ENCODE measurements at places on chromosomes 1 and 21. TPM values are rescaled to one million over a fixed set of nuclear protein-coding genes. Genes with fewer than 3 reads are reported as not detected.

Gene TRPM2
- not detected for total RNA-seq

Gene SSBP3
- 26.5 TPM for total RNA-seq

Gene HJV
- total RNA-seq: not detected

Gene SMIM1
- 13.2 TPM for total RNA-seq

Gene CYYR1
- total RNA-seq: not detected

GRCh38 chr21:42080788-42081083, 9.6 kb downstream of the UMODL1 start:
- DNase-seq: no peak

DNA sequence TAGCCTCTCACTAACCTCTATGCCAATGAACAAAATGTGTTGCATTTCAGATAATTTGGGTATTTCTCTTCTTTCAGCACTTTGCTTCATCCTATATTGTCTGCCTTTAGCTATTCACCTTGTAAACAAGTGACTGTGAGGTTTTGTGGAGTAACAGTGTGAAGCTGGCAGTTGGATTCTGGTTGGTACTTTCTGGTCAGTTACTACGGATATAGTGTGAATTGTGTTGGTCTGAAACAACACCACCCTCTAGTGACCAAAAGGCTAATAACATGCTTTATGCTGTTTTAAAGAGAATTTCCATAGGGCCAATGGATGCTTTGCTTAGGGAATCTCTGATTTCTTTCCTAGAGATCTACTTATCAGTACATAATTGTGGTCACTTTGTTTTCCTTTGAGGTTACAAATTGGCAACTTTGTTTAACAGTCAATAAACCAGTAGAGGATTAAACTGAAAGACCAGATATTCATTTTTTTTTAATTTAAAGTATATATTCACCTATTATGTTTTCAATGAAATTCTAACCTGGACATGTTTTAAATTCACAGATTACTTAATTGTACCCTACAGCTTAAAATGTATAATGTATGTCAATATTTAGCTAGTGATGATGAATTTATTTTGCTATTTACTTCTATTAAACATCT, 2.5 kb upstream of the PTGER3 start:
- DNase-seq: peak; percentile 48

- DNase-seq: no peak
Measured at GRCh38 chr21:33869873-33870272, 45.7 kb downstream of the ATP5PO start.

DNA sequence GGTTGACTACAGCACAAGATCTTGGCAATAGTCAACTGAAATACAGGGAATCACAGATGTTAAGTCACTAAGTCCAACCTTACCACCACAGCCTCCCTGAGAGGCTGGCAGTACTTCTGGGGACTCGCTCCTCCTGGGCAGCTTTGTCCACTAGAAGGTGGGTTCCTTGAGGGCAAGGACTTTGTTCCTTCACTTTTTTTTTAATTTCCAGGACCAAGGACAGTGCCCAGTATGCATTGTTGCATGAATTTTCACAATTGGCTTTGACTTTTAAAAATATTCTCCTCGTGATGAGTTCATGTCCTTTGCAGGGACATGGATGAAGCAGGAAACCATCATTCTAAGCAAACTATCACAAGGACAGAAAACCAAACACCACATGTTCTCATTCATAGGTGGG, 96.7 kb upstream of the IGSF21 start:
- DNase-seq: no peak

GRCh38 chr1:199733125-199733524, 294.4 kb upstream of the NR5A2 start:
- DNase-seq: peak; percentile 80

DNA sequence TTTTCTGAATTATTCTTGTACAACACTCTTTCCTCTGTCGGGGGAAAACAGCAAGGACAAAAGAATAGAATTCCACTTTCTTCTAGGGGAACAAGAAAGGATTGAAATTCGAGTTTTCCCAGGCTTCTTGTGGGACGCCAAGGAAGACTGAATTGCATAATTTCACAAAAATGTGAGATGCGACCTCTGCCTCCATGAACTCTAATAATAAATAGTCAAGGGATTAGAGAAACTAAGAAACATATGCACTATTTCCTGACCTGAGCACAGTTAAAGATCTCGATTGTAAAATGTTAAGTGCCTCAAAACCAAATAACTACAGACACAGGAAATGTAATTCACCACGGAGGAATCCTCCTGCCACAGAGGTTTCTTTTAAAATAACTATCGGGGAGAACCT, 117.3 kb upstream of the MARK1 start:
- no peak for DNase-seq

DNA sequence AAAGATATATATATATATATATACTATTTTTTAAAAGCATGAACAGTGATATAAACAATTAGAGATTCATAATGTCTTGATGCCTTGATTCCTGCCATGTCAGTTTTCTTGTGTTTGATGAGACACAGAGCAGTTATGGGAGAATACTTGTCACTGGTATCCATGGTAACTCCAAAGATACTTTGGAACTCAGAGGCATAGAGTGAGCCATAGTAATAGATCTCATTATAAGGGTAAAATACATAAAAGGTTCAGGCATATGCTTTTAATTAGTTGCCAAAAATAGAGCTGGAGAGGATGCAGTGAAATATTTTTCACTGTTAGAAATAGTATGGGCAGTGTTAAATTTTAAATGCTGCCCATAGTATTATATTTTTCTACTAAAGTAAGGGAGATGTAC, 134.1 kb downstream of the SYT14 start:
- no peak for DNase-seq

DNA sequence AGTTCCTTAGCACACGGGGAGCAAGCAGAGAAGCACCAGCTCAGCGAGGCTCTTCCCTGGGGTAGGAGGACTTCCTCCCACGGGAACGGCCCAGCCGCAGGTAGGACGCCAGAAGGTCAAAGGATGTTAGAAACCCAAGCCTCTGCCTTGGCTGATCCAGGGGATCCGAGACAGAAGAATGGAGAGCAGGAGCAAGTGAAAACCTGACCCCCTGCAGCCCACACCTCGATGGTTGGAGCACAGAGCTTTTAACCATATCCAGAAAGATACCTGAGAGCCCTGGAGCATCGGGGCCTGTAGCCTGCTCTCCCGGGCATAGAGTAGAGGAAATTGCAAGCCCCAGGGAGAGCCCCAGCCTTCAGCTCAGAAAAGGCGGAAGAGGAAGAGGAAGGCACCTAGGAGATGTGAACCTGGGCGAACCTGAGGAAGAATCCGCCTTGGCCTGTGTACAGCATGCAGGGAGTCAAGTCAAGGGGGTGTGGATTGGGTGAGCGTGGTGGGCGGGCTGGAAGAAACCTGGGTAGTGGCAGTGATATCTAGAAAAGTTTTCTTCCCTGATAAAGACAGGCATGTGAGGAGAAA, 76.3 kb downstream of the PSMG1 start:
- DNase-seq: no peak

GRCh38 chr1:85578321-85579295, 2.0 kb upstream of the CCN1 start:
- no peak for DNase-seq

GRCh38 chr21:43294194-43294902, 125.5 kb downstream of the CRYAA start:
- DNase-seq: no peak

DNA sequence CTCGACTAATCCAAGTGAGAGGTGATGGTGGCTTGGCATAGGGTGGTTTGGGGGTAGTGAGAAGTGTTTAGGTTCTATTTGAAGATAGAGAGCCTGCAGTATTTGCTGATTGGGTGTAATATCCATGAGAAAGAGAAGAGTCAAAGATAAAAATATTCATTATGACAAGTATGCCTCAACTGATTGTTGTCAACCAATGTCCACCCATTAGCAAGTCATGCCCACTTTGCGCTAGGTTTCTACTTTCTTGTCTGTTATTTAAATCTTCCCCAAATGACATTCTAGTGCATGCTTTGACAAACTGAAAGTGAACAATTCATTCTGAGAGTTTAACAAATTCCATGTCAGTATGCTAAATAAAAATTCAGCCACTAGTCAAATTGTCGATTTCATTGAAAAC, 3.8 kb upstream of the XCL1 start:
- no peak for DNase-seq

DNA sequence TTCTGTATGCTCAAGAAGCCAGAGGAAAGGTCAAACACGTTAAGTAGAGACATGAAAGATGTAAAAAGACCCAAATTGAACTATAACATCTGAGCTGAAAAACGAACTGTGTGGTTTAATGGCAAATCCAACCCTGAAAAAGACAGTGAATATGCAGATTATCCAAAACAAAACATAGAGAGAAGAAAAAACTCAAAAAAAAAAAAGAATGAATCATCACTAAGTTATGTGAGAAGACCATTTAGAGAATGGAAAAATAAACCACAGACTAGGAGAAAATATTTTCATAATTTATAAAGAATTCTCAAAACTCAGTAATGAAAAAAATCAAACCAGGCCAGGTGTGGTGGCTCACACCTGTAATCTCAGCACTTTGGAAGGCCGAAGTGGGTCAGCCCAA, 253.3 kb downstream of the PLPP3 start:
- peak; percentile 10 for DNase-seq

All from PC-9 (cell line).